ENCODE measurements at places on chromosomes 3 and 15.

DNA sequence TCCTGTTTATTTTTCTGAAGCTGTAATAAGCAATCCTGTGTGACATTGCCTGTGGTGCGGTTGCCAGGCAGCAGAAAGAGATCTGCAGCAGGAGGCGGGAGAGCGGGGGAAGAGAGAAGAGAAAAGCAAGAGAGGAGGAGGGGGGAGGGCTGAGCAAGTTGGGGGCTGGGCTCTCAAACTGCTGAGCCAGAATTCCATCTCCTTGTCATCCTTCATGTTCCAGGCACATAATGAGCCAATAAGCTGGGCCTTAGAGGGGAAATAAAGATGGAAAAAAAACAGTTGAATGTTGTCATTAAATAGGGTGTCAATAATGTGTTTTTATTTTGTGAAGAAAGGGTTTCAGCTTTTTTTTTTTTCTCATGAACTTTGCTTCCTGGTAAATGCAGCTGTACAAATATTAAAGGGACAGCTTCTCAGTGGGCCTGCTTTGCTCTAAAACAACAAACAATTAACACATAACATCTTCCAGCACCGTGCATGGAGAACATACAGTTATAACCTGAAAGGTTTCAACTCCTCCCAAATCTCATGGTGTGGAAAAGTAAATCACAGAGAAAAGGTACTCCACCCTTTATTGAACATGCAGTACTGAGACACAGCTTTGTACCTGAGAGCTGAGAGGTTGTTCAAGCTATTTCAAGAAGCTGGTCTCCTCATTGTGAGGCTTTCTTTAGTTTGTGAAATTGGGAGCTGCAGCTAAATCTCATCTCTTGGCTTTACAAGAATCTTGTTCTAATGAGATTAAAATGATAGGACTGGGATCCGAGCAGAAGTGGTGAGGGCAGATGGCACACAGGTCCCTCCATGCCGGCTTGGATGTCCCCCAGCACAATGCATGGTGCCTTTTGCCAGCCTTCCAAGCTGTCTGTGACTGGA is 451.1 kb upstream of the KCNMB2 start:
- DNase-seq, result no peak

GRCh38 chr3:69161587-69162307 is 39.4 kb upstream of the LMOD3 start:
- no peak for DNase-seq

DNA sequence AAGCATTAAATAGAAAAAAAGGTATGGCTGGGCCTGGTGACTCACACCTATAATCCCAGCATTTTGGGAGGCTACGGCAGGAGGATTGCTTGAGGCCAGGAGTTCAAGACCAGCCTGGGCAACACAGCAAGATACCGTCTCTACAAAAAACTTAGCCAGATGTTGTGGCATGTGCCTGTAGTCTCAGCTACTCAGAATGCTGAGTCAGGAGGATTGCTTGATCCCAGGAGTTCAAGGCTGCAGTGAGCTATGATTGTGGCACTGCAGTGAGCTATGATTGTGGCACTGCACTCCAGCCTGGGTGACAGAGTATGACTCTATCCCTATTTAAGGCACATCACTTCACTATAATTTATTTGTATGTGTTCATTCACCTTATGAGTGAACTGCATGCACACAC is 54.3 kb downstream of the SLC4A7 start:
- DNase-seq, result no peak

DNA sequence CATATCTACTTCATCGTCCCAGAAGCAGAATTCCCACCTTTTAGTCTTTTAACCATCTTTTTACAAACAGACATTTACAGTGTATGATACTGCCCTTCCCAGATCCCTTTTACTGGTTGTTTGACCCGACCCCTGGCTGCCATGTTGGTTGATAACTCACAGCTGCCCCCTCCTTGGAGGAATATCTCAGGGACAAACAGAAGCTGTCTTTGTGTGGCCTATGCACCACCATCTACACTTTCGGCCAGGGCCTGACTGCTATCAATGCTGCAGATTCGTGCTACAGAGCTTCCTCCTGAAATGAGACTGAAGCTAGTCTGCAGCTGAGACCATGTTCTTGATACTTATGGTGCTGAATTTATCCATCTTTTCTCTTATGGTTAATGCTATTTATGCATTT is 6.6 kb upstream of the POLQ start:
- DNase-seq, result no peak

GRCh38 chr15:67941648-67942310 is 101.9 kb upstream of the RNU6-1 start:
- DNase-seq, result no peak

GRCh38 chr3:25471081-25471768 is 43.2 kb downstream of the RARB start:
- no peak for DNase-seq

DNA sequence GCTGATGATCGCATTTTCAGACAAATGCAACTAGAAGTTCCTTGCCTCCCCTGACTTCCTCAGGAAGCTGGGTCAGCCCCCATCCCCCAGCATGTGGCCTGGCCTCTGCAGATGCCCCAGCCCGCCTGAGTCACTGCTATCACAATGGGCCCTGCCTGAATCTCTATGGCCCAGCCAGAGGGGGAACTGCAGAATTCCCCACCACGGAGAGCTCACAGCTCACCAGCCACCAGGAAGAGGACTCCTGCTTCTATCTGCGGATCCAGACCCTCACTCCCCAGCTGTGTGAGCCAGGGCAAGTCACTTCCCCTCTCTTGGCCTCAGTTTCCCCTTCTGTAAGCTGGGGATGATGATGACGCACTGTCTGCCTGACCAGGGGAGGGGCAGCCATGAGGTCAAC is 6.9 kb downstream of the PLXND1 start:
- DNase-seq, result no peak

DNA sequence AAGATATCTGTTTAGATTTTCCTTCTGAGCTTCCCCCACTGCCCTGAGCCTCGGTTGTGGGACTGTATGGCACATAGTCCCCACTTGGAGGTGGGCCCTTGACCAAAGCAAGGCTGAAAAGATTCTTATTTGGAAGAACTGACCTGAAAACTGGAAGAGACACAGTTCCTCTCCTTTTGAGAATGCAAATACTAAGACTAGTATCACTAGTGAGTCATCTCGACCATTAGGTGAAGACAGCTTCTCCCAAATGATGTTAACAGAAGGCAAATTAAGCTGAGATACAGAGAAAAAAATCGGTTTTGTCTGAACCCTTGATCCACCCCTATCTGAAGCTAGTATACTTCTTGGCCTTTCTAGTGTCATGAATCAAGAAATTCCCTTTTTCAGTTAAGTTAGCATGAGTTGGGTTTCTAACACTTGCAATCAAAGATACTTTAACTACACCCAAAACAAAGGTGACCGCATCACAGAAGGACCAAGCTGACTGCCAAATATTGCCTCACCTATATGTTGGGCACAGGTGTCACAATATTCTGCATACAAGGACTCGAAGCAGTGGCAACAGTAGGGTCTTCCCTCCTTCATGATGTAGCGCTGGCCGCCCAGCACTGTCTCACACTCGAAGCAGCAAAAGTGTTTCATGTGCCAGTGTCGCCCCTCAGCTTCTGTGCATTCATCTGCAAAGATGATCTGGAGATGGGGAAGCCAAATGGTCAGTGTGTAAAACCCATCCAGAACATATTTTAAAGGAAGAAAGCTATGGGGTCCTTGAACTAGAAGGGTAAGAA is 72.4 kb downstream of the PRICKLE2 start:
- DNase-seq, result no peak

GRCh38 chr3:63390710-63391230 is 112.7 kb downstream of the SYNPR start:
- DNase-seq, result no peak
